ENCODE measurements at places on chromosomes 5 and 9.

GRCh38 chr9:13845460-13845859 lies 468.5 kb downstream of the NFIB start:
- DNase-seq = no peak

GRCh38 chr5:7000310-7000709 lies 287.1 kb downstream of the TENT4A start:
- DNase-seq = no peak

GRCh38 chr9:115964710-115965347 lies 188.8 kb upstream of the PAPPA start:
- DNase-seq = no peak

- no peak for DNase-seq
Measured at GRCh38 chr5:58974083-58974482, 391.2 kb downstream of the RAB3C start.

GRCh38 chr9:8751406-8751930 lies 951.9 kb upstream of the DMAC1 start:
- no peak for DNase-seq

DNA sequence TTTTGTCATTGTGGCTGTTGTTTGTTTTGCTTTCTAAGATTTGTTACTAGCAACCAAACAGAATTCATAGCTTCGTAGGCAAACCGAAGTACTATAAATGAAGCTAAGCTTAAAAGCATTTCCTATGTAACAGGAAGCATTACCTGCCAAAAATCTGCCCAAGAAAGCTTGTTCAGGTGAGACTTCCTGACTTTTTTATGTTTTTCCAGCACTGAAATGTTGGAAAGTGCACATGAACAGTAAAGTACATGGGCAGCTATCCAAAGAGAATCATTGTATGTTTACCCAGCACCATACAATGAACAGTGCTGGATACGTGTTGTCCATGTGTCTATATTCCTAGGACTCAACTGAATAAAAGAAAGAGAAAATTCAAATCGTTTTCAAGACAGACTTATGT lies 247.1 kb downstream of the NFIB start:
- no peak for DNase-seq

DNA sequence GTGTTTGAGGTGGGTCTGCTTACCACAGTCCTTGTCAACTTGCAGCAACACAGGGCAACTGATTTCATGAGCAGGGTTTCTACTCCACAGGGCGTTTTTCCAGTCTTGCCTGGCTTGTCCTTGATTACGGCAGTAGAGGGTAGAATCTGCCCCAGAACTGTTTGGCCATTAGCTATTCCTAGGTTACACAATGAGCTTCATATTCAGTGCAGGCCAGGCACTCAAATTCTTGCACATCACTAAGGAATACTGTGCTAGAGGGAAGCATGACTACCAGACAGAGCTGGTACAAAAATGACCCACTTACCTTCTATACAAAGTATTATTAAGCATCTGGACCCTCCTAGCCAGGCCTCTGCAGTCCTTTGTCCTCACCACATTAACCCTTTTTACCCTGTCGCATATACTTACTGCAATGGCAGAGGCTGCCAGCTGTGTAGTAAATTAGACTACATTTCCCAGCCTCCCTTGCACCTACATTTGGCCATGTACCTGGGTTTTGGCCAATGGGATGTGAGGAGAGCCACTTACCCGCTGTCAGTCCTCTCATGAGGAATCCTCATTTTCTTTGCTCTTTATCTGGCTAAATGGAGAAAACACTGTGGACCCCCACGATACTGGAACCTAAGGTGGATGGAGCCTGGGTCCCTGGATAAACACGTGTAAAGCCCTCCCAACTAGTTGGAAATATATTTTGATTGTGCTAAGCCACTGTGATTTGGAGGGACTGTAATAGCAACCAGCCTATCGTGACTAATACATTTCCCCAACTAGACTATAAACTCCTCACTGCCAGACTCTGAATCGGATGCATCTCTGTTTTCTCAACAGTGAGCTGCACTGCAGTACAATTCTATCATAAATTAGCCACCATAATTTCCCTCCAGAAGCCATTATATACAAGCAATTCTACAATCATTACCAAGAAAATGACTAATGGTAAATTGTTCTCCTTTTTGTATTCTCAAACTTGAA lies 218.7 kb downstream of the GLIS3 start:
- no peak for DNase-seq

DNA sequence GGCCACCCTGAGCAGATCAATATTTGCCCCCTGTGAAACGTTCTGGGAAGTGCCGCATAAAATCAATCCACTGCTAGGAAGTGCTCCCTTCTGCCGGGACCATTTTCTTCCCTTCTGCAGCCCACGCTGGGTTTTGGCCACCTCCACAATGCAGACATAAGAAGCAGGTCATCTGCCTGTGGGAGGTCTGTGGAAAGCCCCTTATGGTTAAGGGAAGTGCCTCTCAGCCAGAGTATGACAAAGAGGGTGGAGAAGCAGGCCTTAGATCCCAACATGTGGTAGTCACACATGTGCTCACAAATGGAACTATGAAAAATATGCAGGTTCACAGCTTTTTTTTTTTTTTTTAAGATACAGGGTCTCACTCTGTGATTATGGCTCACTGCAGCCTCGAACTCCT lies 82.8 kb downstream of the SLC1A3 start:
- no peak for DNase-seq

- DNase-seq = no peak
Measured at GRCh38 chr5:5046680-5047502, 93.2 kb upstream of the ADAMTS16 start.

Data from occipital lobe (tissue), 3 donors.